ENCODE measurements at places on chromosomes 12 and 14.

DNA sequence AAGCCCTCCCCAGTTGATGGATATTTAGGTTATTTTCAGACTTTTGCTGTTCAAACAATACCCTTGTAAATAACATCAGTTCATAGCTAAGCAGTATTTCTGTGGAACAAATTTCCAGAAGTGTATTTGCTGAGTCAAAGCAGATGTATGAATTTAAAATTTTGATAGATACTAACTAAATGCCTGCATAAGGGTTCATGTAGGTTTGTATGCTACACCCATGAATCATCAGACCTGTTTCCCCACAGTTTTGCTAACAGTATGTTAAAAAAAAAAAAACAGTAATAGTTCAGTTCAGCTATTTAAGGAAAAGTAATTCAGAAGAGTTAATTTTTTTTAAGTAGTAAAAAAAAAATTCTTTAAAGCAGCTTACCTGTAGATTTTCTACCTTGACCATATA is 236.1 kb upstream of the DIO2 start:
- DNase-seq: peak; percentile 29

DNA sequence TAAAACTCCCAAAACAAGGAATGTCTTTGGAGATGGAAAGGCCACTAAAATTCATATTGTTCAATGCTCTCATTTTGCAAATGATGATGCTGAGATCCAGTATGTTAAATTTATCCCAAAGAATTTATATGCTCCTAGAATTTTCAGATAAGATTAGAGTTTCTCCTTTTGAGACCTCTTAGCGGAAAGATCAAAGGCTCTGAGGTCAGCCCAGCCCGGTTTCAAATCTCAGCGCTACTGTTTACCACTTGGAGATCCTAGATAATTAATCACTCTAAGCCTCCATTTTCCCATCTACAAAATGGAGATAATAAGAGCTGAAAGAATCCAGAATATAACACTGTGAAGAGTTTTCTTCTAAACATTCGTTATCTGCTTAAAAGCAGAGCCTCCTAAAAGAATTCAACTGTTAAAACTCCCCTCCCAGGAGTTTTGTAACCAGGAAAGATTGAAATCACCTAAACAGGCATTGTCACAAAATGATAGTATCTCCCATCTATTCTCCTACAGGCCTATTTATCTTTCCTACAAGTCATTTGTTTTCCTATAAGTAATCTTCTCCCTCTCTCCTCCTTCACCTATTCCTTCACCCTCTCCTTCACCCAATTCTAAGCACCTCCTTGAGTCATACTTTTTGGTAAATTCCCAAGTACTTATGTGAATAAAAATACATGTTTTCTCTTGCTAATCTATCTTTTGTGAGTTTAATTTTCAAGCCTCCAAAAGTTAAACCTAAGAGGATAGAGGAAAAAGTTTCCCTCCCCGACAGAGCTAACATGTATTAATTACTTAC is 16.7 kb downstream of the DUSP6 start:
- DNase-seq: no peak

DNA sequence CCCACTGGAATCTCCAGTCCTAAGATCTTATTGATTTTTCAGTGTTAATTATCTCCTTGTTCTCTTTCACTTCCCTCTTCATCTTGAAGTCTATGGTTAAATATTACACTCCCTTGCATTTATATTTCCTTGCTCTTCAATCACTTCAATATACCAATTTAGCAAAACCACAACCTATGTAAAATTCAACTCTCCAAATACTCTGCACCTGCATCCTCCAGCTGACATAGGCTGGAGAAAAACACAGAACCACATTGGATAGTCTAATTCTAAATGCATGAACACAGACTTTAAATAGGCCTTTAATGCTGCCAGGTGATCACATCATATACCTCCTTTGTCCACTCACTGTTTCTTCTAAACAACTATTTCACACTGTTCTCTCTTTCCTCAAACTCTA is 253.8 kb upstream of the GARIN6 start:
- DNase-seq: no peak

DNA sequence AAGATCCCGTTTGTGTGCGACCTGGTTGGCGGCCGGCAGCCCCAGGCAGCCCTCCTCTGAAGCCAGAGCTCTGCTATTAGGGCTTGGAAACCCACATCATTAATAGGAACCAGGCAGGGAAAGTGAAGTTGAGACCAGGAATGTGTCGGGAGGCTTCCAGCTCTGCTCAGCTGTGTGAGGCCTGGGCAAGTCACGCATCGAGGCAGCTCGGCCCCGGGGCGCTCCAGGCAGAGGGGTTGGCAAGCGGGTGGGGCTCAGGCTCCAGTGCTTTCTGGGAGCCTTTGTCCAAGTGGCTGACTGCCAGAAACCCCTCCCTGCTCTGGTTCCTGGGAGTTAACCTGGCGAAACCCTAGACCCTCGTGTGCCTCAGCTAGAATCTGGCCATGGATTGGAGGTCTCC is 1151.7 kb downstream of the VRK1 start:
- no peak for DNase-seq

- no peak for DNase-seq
Observed at GRCh38 chr12:21675641-21676040, 18.0 kb upstream of the LDHB start.

GRCh38 chr14:38224338-38224737 is 16.6 kb downstream of the SSTR1 start:
- no peak for DNase-seq

DNA sequence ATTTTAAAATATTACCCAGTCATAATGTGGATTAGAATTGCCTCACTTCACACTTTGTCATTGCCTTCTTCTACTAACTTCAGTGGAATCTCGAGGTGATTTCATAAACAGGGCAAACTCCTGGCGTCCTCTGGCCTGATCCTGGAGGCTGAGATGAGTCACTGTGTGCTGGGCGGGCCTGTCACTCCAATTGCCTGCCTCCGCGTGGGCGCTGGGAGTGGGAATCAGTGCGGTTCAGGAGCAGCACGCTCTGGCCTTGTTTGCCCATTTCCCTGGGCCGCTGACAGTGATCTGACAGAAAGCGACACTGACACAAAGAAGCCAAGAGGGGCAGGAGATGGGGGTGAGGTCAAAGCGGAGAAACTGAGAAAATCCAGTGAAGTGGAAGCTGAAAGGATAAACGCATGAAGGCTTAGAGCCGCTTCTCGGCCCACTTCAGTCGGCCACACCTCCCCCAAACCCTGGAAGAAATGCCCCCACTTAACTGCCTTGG is 29.7 kb downstream of the LGR5 start:
- DNase-seq: peak; percentile 36

GRCh38 chr12:57541001-57541400 is 6.0 kb downstream of the DCTN2 start:
- peak; percentile 41 for DNase-seq

Data from fibroblast of skin of right biceps (primary cell).